Prostate gland (tissue), 2 donors: ENCODE measurements at places on chromosomes 6 and 20.
A peak's percentile ranks its signal among the peaks of the same experiment; 100 is the strongest.

GRCh38 chr6:50116797-50117542 lies 67.2 kb upstream of the DEFB112 start:
- no peak for DNase-seq
- H3K27me3 ChIP-seq: no peaks in the 10 kb centered on the region
- H3K4me1 ChIP-seq: no peaks in the 10 kb centered on the region
- no peak overlapping the region for H3K27ac ChIP-seq

GRCh38 chr6:170445971-170446370 lies 107.1 kb downstream of the PSMB1 start:
- H3K36me3 ChIP-seq: no peaks in the 10 kb centered on the region
- no peak overlapping the region for H3K27ac ChIP-seq
- H3K27me3 ChIP-seq: no peaks in the 10 kb centered on the region
- no peak overlapping the region for H3K4me3 ChIP-seq
- no peak for DNase-seq

- peak within 1 kb of the TSS; percentile 85 for H3K27ac ChIP-seq
- peak within 1 kb of the TSS; percentile 80 for H3K4me3 ChIP-seq
- H3K4me1 ChIP-seq: peaks cover 16% of the 10 kb centered on the region
- H3K36me3 ChIP-seq: no peaks in the 10 kb centered on the region
- no peaks in the 10 kb centered on the region for H3K27me3 ChIP-seq
- DNase-seq: peak; percentile 78
Measured at GRCh38 chr6:166342349-166343149, at the start of gene SFT2D1. TSS of gene SFT2D1 (minus strand) at chr6:166342545. CDS start at chr6:166342481, 64 bp downstream.

DNA sequence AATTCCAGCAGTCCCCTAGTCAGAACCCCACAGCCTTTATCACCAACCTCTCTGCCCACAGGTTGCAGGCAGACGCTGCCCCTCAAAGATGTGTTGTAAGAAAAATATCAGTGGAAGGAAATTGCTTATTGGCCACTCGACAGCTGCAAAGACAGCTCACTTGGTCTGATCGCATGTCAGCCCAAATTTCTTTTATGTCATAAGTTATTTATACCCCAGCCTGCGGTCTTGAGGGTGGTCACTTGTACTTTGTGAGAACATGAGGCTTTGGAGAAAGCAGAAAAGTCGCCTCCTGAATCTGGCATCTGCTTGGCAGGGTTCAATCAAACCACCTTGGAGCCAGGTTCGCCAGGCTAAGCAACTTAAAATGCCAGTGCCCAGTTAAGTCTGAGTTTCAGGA lies 236.5 kb upstream of the CDH4 start:
- no peak for DNase-seq
- no peaks in the 10 kb centered on the region for H3K4me1 ChIP-seq
- no peaks in the 10 kb centered on the region for H3K27me3 ChIP-seq

DNA sequence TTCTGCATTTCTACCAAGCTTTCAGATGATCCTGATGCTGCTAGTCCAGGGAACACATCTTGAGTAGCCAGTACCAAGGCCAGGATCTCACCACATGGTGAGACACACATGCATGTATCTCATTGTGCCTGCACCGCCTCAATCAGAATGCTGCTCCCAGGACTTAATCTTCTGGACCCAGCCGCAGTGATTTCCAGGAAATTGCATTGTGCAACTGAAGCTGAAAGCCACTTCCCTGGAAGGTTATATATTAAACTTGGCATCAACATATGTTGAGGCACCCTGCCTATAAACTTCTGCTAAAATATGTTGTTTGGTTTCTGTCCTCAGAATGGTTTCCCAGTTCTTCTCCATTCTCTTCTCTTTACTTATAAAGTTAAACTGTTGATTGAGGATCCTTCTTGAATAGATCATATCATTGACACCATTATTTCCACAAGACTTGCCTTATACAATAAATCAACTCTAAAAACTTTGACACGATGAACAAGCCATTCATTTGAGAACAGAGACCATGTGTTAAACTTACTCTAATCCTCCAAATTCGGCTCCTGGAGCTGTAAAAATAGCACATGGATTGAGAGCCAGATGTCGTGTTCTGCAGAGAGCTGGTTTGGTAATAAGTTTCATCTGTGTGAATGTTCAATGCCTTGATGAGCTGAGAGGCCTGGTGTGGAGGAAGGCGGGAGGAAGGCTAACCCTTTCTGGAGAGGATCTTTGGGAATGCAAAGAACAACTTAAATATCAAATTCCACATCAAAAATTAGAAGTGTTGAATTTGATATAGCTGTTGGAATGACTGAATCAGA lies 65.0 kb upstream of the PCSK2 start:
- H3K27me3 ChIP-seq: no peaks in the 10 kb centered on the region
- H3K4me3 ChIP-seq: no peak overlapping the region
- no peak for DNase-seq
- H3K36me3 ChIP-seq: no peaks in the 10 kb centered on the region
- no peak overlapping the region for H3K27ac ChIP-seq

DNA sequence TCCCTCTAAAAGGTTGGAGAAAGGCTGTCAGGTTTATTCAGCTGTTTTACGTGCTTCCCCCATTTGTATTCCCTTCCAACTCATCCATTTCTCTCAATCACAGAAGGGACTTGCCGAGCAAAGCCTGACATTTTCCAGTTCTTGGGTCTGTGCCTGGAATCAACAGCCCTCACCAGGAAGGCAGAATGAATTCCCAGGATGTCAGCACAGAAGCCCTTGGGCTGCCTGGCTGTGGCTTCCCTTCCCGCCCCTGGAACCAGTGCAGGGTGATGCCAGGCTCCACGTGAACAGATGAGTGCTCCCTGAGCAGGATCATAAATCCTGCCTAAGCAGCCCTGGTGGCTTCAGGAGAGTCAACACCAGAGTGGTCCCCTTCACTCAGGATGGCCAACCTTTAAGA lies 86.1 kb upstream of the CD83 start:
- H3K36me3 ChIP-seq: no peaks in the 10 kb centered on the region
- H3K4me3 ChIP-seq: no peak overlapping the region
- no peak for DNase-seq
- no peak overlapping the region for H3K27ac ChIP-seq

GRCh38 chr6:154984146-154984545 lies 11.0 kb upstream of the TIAM2 start:
- no peaks in the 10 kb centered on the region for H3K36me3 ChIP-seq
- no peak overlapping the region for H3K4me3 ChIP-seq
- no peaks in the 10 kb centered on the region for H3K4me1 ChIP-seq
- DNase-seq: no peak

GRCh38 chr20:54190217-54190616 lies 16.4 kb upstream of the CYP24A1 start:
- no peak for DNase-seq
- no peak overlapping the region for H3K4me3 ChIP-seq
- H3K36me3 ChIP-seq: no peaks in the 10 kb centered on the region
- H3K4me1 ChIP-seq: no peaks in the 10 kb centered on the region

DNA sequence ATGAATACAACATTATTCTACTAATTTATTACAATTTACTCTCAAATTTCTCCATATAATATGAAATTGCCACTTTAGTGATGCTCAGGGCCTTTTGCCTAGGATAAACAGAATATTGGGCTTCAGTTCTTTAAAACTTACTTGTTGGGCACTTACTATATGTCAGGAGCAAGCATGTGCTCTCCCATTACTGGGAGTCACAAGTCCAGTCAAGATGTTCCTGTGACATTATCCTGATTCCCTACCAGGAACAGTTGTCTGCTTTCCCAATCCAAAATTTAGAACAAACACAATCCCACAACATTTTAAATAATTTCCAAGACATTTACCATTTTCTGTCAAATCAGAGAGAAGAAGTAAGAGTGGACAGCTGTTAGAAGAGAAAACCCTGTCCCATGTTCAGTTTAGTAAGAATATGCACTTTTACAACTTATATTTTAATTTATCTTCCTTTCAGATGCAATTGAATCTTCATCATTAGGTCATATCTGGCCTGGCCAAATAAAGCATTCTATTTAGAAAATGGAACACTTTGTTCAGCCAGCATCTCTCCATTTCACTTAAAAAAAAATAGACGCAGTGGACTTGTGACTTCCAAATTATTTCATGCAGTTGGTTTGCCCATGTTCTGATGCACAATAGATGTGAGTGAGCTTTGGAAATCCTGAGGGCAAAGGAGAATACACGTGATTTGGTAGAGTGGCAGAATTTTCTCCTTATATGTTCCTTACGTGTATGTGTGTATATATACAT lies 159.8 kb downstream of the CLIC5 start:
- H3K4me1 ChIP-seq: no peaks in the 10 kb centered on the region
- no peaks in the 10 kb centered on the region for H3K36me3 ChIP-seq
- peak overlapping the region; percentile 54 for H3K27ac ChIP-seq
- no peaks in the 10 kb centered on the region for H3K27me3 ChIP-seq

GRCh38 chr20:62887860-62888239 lies 26.2 kb upstream of the TCFL5 start:
- no peak overlapping the region for H3K4me3 ChIP-seq
- peaks cover 13% of the 10 kb centered on the region for H3K4me1 ChIP-seq
- H3K27me3 ChIP-seq: no peaks in the 10 kb centered on the region
- H3K36me3 ChIP-seq: peaks cover 3% of the 10 kb centered on the region
- H3K27ac ChIP-seq: peak overlapping the region; percentile 46

DNA sequence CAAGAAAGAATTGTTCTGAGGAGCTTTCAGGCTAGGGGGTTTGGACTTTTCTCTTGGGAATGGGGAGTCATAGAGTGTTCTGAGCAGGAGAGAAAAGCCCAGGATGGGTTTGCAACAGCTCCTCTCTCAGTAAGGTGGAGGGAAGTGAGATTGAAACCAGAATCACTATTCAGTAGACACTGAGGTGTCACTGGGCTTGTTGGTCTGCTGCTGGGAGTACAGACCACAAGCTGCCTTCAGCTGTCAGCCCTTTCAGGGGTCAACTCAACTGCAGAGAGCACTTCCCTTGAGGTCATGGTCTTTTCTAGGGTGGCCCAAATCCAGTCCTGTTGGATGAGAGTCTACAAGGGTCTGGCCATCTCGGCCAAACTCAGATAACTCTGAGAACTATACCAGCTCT lies 12.9 kb upstream of the FOXA2 start:
- DNase-seq: no peak
- H3K27ac ChIP-seq: no peak overlapping the region

DNA sequence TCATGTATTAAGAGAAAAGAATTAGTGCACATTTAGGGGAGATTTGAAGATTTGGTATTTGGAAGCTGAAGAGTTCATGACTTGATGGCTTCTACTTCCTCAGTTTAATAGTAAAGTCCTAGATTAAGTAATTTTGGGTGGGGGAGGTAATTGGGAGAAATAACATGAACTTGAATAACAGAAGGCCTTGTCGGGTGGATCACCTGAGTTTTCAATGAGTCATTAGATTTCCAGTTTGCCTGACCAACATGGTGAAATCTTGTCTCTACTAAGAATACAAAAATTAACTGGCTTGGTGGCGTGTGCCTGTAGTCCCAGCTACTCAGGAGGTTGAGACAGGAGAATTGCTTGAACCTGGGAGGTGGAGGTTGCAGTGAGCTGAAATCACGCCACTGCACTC lies 181.0 kb downstream of the GJA1 start:
- H3K36me3 ChIP-seq: no peaks in the 10 kb centered on the region
- H3K4me3 ChIP-seq: no peak overlapping the region
- no peak for DNase-seq

- no peaks in the 10 kb centered on the region for H3K27me3 ChIP-seq
- no peak overlapping the region for H3K4me3 ChIP-seq
- DNase-seq: no peak
- H3K36me3 ChIP-seq: no peaks in the 10 kb centered on the region
- no peak overlapping the region for H3K27ac ChIP-seq
Measured at GRCh38 chr6:170243386-170243785, 47.5 kb downstream of the DLL1 start.

DNA sequence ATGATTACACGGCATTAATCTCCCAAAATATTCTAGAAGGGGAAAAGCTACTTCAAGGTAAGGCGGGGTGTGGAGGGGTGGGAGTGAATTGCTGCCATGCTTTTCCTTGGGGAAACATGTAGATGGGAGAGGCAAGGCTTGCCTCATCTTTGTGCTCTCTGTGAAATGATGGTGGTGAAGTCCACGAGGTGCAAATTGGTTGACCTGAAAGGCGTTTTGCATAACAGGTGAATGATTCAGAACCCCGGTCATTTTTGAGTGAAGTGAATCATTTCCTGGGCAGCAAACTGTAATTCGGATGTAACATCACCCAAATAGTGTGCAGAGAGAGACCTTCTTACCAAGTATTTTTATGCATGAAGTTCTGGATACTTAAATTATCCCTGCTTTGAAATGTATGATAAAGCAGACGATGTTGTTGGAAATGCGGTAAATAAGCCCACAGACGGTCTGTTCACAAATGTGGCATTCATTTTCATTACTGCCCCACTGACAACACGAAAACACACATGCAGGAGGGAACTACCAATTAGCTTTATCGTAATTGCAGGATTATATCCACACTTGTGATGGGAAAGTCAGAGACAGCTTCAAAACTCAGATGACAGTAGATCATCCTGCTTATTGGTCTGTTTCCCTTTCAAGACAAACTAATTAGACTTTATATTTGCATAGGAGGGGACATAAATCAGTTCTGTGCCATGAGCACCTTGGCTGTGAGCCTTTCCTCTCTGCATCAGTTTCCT lies 3.0 kb downstream of the CDH4 start:
- H3K27me3 ChIP-seq: peaks cover 2% of the 10 kb centered on the region
- H3K36me3 ChIP-seq: no peaks in the 10 kb centered on the region
- no peak overlapping the region for H3K4me3 ChIP-seq
- H3K27ac ChIP-seq: no peak overlapping the region

DNA sequence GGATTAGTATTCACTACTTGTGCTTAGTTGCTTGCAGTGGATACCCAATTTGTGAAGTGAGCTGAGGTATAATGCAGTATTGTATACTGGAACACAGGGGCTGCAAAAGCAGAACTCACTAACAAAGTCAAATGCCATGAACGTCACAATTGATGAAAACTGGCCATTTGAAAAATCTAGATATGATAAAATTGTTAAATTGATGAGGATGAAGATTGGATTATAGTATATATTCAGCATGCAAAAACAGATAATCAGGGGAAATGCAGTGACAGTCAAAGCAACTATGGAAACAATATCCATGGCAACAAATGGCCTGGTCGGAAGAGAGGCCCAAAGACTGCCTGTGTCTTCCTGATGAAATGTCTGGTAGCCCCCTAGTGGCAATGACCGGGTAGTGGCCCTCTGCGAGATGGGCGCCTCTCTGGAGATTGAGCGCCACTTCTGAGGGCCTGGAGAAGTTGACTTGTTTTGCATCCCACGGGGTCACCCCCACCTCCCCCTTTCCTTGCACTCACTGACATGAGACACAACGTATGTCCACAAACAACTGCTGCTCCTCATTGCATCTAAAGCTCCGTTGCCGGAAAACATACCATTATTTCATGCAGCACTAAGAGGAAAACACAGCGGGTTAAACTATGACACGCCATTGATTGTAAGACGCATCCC lies 43.6 kb downstream of the C6orf15 start:
- no peak overlapping the region for H3K27ac ChIP-seq
- no peaks in the 10 kb centered on the region for H3K36me3 ChIP-seq
- no peak overlapping the region for H3K4me3 ChIP-seq
- H3K4me1 ChIP-seq: peaks cover 8% of the 10 kb centered on the region
